ENCODE measurements at places on chromosomes 5 and 9.
A peak's percentile ranks its signal among the peaks of the same experiment; 100 is the strongest.

- no peak for DNase-seq
Observed at GRCh38 chr9:136949239-136949816, 2.7 kb upstream of the LCN12 start.

DNA sequence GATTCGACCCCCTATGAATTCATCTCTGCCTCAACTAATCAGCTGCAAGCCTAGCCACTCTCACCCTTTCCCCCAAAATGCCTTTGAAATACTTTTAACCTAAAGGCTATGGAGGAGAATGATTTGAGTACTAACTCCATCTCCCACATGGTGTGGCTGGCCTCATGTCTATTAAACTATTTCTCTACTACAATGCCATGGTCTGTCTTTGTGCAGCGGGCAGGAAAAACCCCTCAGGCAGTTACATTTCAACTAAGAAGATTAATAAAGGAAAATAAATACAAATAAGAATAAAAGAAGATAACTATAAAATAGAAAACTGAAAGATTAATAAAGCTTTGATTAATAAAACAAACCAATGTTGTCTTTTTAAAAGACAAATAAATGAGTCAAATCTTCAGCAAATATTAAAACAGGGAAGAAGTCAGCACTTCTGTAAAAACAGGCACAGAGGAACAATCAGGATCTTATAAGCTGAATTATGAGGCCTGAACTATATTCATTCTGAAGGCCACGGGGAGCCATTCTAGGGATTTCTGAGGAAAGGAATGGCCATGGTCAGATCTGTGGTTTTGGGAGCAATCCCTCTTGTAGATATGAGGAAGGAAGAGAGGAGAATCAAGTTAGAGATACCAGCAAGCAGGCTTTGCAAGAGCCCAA, 116.1 kb upstream of the SLC12A2 start:
- no peak for DNase-seq

DNA sequence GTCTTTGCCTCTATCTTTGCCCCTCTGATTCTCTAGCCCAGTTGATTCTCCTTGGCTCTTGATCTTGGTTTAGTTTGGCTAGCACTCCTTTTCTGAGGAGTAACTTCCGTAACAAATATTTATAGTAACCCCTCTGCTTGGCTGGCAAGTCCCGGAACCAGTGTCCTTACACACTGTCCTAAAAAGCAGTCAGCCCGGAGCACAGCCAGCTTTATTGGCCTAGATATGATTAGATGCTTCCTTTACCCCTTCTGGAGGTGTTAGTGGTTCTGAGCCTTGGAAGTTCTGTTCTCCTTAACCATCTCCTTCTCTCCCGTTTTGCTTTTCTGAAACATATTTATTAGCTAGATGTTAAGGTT, 17.0 kb upstream of the MSMP start:
- no peak for DNase-seq

- no peak for DNase-seq
Observed at GRCh38 chr9:124045830-124046177, 34.2 kb downstream of the LHX2 start.

- DNase-seq, result peak; percentile 71
Observed at GRCh38 chr9:134226221-134226930, 62.0 kb upstream of the RNU6ATAC start.

DNA sequence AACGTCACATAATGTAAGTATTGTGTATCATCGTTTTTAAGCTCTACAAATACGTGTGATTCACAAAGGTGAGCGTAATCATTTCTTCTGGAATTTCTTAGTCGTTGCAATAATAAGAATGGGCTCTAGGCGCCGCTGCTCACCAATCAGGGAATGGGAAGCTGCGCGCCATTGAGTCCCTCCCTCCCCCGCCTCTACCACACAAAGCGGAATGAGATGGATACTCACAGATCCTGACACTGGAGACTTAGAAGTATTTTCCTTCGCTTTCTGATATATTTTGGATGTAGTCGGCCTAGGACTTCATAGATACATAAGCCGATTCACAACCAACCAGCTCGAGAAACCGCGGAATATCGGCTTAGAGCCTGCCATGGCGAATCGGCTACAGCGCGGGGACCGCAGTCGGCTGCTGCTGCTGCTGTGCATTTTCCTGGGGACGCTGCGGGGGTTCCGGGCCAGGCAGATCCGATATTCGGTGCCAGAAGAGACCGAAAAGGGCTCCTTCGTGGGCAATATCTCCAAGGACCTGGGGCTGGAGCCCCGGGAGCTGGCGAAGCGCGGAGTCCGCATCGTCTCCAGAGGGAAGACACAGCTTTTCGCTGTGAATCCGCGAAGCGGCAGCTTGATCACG, at the start of gene PCDHGA11:
Gene PCDHGA11 (plus strand): TSS at position 197 of the 634 bp plus-strand sequence. CDS start 177 bp downstream, at position 374.
- DNase-seq, result no peak

GRCh38 chr5:10736354-10736753, 24.7 kb downstream of the DAP start:
- DNase-seq, result no peak

DNA sequence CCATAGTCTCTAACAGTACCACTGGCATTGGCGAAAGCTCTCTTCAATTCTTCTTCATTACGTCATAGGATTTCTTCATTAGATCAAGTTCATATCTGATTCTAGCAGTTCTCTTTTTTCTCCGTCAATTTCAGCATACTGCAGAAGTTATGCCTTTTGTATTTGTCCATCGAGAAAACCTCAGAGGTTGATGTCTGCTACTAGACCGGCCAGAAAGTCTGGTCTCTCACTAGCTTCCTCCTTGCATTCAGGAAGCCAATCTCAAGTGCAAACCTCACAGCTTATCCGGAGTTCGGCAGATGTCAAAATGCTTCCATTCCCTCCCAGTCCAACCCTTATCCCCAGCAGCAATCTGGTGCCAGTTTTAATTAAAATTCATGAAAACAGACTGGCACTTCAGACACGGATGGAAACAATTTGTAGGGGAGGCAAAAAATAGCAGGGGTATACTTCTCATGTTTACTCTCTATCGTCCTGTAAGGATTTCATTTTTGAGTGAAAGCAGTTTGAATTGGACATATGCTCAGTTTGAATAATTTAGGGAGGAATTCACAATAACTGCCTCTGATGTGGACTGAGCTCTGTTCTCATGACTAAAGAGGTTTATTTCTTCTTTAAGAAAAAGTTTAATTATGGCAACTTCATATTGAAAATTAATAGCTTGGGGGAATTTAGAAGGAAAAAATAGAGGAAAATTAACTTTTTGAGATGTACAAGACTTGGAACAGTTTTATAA, 56.4 kb upstream of the TMC1 start:
- no peak for DNase-seq

DNA sequence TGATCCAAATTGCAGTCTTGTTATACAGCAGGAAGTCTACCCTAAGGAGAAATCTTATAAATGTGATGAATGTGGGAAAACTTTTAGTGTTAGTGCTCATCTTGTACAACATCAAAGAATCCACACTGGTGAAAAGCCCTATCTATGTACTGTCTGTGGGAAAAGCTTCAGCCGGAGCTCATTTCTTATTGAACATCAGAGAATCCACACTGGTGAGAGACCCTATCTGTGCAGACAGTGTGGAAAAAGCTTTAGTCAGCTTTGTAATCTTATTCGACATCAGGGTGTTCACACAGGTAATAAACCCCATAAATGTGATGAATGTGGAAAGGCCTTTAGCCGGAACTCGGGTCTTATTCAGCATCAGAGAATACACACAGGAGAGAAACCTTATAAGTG, 10.4 kb downstream of the ZNF189 start:
- no peak for DNase-seq
